ENCODE measurements at places on chromosomes 7 and 10.

GRCh38 chr10:116690356-116691322 is 51.7 kb downstream of the HSPA12A start:
- DNase-seq, result no peak

DNA sequence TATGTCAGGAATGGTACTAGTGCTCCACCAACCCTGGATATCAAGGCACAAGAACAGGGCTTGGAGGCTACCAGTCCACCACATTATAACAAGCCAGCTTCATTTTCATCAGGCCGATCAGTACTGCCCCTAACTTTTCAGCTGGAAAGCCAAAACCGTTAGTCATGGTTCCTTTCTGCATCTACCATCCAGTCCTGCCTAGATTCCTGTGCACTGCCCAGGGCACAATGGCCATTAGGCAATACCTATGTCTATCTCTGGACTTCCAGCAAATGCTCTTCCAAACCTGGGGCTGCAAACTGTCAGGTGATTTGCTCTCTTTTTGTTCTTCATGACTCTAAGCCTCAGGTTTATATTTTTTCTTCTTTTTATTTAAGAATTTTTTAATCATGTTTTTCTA is 937.7 kb downstream of the SORCS1 start:
- DNase-seq, result no peak

GRCh38 chr7:142428094-142428493 is 170.2 kb upstream of the PRSS58 start:
- no peak for DNase-seq

DNA sequence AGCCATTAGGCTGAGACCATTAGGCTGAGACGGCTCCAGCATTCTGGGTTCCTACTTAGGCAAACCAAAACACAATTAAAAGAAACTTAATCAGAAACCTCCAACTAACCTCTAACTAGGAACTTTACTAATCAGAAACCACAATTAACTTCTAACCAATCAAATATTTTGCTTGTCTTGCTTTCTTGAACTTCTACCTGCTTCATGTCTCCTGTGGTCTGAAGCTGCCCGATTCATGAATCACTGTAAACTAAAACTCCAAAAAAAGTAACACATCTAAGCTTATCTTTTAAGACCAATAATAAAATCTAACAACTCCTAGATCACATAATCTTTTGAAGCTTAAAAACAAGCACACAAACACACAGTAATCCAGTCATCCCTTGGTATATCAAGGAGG is 76.1 kb downstream of the PDSS1 start:
- no peak for DNase-seq

GRCh38 chr7:95261895-95262415 is 62.4 kb downstream of the PON1 start:
- no peak for DNase-seq

DNA sequence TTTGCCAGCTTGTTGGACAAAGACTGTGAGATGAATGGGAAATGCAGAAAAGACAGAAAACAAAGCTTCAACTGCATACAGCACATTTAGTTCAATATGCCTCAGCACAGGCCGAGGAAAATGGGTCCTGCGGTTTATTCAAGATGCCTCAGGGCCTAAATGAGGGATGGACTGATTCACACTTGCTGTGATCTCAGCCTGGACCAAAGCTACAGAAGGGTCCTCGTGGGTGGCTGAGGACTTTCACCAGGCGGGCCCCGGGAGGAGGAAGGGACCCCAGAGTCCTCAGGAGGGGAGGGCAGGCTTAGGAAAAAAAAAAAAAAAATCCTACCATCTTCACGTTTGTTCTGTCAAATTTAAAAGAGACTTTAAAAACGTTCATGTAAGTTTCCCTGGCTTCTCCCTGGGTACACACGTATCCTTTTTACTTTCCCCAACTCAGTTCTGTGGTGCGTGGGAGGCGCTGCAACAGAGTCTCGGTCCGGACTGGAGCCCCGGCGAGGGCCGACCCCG is 624 bp upstream of the ZNF783 start:
- DNase-seq, result no peak

- no peak for DNase-seq
Observed at GRCh38 chr7:101993311-101993710, 175.9 kb downstream of the CUX1 start.

DNA sequence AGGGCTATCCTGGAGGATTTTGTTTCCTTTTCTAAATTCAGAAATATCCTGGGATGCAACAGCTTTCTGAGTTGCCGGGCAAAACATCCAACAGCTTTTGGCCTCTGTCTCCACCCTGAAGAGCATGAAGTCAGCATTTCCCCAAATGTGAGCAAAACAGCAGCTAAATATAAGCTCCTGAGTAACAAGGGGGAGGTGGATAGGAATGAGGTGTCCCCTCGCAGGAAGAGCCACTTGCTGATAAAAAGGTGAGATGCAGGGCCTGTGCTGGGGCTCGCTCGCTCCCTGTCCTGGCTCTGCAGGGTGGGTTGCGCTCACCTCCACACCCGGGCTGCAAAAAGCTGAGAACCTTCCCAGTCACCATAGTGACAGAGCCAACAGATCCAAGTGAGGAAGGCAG is 264.3 kb downstream of the ZEB1 start:
- DNase-seq, result no peak

- no peak for DNase-seq
Observed at GRCh38 chr10:76982671-76983070, 654.9 kb downstream of the KCNMA1 start.

GRCh38 chr7:1149351-1149794 is 10.6 kb downstream of the ZFAND2A start:
- DNase-seq, result no peak

- no peak for DNase-seq
Observed at GRCh38 chr10:116469437-116469836, 41.8 kb downstream of the PNLIPRP3 start.

GRCh38 chr10:76881477-76882220 is 756.0 kb downstream of the KCNMA1 start:
- DNase-seq, result peak; percentile 7

- DNase-seq, result no peak
Observed at GRCh38 chr10:8978100-8978499, 923.6 kb downstream of the GATA3 start.

DNA sequence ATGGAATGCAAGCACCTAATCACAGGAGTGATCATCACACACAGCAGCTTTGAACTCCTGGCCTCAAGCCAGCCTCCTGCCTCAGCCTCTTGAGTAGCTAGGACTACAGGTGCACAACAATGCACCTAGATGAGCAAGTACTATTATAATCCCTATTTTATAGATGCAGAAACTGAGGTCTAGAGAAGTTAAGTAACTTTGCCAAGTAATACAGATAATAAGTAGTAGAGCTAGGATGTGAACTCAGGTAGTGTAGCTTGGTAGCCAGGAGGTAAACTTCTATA is 33.7 kb downstream of the DNAJC12 start:
- no peak for DNase-seq

- no peak for DNase-seq
Observed at GRCh38 chr7:157830331-157830730, 493.5 kb downstream of the DNAJB6 start.

DNA sequence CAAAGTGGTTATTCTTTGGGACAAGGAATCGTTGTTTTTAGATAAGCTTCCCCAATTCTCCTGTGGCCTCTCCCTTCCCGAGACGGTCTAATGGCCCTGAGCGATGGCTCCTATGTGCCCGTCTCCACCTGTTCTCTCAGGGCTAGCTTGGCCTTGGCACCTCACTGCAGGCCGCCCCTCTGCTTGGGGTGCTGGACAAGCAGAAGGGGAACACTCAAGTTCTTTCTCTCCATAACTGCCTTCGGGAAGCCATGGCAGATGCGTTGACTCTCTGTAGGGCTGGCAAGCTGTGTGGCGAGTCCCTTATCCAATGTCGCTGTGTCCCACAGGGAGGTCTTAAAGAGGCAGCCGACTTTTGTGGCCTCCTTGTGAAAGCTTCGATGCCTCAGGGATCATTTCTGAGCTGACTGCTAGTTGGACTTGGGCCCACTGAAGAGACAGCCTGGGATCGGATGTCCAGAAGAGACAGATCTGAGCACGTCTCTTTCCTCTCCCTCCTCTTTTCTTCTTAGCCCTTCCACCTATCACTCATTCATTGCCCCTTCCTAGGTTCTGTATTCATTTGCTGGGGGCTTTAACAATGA is 70.8 kb downstream of the GRK5 start:
- DNase-seq, result no peak

DNA sequence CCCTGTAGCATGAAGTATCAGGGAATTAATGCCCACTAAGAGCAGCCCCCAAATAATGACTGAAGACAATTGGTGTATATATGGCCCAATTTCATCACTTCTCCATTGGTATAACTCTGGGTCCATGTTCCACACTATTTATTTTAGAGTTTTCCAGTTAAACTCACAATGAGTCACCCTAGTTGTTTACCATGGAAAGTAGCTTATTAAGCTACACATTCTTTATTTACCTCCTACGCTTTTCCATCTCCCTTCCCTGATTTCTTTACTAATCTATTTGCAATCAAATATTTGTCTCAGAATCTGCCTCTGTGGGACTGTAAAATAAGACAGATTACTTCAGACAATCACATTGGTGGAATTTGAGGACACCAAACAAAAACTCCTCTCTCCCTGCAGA is 655.6 kb downstream of the SORCS1 start:
- no peak for DNase-seq

DNA sequence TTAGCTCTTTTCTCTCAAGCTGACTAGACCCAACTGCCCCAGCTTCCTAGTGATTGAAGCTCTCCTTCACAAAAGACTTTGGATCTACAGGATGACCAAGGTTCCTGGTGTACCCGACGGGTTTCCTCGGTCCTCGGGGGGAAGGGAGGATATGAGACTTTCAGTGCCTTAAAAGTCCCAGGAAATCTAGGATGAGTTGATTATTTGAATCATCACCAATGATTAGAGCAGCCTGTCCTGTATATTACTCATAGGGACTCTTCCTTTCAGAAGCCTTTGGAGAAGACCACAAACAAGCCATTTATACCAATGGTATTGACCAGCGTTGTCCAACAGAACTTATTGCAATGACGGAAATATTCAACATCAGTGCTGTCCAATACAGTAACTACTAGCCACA is 6.1 kb upstream of the ACTA2 start:
- DNase-seq, result no peak

DNA sequence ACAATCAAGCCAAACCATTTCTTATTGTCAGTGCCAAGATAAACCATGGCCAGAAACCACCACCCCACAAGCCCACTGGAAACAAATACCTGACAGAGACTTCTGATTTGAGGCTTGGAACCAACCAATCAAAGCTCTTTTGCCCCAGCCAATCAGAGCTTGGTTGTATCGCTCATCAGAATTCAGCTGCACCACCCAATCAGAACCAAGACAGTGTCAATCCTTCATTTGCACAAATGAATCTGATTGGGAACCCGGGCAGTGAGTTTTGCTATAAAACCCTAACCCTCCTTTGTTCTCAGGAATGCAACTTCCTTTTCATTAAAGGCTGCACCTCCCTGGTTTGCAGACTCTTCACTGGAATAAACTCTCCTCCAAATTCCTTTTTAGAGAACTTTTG is 87.4 kb downstream of the ELAPOR2 start:
- no peak for DNase-seq

- DNase-seq, result no peak
Observed at GRCh38 chr7:50739744-50740435, 42.8 kb downstream of the GRB10 start.

DNA sequence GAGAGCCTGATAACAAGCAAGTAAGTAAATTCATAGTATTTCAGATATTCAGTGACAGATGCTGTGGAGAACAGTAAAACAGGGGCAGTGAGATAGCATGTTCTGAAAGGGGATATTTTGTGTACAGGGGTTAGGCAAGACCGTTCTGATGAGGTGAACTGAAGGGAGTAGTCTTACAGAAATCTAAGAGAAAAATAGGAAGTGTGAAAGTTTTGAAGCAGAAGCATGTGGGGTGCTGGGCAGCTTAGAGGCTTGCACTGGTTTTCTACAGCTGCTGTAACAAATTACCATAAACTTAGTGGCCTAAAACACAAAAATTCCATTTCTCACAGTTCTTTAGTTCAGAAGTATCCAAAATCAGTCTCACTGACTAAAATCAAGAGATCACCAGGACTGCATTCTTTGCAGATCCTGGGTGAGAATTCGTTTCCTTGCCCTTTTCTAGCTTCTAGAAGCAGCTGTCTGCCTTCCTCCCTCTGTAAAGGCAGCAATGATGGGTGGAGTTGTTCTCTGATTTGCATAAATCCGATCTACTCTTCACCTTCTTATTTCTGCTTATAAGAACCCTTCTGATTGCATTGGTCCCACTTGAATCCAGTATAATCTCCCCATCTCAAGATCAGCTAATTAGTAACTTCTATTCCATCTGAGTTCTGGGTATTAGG is 7.5 kb upstream of the KLF14 start:
- DNase-seq, result peak; percentile 63
